ENCODE measurements at places on chromosomes 5 and 9.

DNA sequence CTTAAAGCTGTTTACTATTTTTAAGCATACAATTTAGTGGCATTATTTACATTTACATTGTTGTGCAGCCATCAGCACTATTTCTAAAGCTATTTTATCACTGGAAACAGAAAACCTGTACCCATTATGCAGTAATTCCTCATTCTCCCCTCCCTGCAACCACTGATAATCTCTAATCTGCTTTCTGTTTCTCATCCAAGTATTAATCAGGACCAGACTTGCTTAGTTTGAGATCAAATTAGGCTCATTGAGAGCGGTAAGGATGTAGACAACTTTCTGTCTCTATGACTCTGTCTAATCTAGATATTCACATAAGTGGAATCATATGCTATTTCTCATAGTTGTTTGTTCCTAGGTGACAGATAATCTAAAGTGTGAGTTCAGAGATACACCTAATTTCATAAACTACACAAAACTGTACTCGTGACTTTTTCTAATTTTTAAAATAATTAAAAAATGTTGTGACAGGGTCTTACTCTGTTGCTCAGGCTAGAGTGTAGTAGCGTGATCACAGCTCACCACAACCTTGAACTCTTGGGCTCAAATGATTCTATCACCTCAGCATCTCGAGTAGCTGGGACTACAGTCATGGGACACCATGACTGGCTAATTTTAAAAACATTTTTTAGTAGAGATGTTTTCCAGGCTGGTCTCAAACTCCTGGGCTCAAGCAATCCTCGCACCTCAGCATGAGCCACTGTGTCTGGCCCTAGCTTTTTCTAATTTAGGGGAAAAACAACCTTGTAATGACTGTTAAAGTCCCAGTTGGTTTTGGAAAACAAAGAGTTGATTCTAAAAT is 37.6 kb downstream of the BDP1 start:
- DNase-seq, result no peak

DNA sequence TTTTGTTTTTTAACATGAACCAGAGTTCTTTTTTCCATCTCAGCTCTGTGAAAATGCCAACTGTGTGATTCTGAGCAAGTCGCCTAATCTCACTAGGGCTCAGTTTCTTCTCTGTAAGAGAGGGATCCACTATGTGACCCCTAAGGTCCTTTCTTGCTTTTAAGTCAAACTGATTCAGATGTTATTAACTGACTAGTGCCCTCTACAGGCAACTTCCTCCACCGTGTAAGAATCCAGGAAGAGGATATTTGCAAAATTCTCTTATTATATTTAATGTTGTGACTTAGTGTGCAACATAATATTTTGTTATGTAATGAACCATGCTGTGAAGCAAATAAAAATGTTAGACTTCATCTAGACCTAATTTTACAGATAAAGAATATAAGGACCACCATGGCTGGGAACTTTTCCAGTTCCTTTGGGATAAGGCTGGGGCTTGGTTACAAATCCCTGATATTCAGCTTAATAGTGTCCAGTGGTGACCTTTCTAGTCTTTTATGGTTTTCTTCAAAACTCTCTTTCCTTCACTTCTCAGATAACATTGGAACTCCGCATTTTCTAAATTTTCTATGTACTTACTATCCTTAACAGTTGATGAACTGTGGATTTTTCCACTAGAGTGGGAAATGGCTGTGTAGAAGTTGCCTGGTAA is 244.7 kb downstream of the PIK3R1 start:
- DNase-seq, result no peak

DNA sequence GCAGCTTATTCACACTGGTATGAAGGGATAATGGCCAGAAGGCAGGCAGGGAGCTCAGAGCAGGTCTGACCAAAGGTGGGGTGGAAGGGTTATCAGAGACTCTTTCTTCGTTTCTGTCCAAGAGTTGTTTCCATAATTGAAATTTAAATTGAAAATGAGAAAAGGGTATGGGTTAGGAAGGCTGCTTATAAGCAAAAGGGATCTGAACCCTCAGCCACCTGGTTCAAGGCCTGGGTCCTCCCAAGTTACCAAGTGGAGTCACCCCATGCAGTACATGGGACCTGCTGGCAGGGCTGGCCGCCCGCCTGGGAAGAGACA is 17.8 kb downstream of the EEIG1 start:
- no peak for DNase-seq

DNA sequence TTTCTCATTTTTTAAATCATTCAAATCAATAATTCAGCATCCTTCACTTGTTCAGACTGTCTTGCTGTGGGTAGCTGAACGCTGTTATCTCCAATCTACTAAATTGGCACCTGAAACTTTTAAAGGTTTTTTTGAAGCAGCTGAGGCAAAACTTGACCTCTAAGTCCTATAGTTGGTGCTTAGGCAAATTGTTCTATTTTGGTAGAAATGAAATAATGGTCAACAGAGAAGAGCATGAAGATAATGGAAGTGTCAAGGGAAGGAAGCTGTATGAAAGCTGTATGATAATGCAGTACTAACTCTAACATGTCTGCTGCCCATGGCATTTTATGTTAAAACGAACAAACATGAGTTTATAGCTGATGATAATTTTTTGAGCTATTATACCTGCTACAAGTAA is 138.0 kb downstream of the GDNF start:
- no peak for DNase-seq

DNA sequence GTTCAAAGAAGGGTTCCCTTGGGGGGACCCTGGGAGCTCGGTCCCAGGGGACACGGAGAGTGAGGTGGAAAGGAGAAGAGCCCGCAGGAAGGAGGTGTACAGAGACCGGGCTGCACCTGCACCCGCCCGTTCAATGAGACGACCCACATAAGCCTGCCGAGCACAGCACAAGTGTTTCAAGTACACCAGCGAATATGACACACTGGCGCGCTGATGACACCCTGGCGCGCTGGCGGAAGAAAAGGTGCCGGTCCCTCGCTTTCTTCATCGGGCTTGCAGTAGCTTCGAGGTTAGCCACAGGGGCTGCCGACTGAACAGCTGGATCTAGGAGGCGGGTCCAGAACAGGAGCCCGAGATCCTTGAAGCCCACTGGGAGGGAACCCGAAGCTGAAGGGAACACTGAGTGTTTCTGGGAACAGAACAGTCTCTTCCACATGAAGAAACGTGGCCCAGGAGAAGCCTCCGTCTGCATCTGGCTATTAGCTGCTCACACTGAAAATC is 1.4 kb downstream of the TBC1D9B start:
- no peak for DNase-seq

- no peak for DNase-seq
Measured at GRCh38 chr5:122473138-122473843, 161.3 kb downstream of the SNCAIP start.

- no peak for DNase-seq
Measured at GRCh38 chr5:101018299-101018698, 115.2 kb upstream of the ST8SIA4 start.

DNA sequence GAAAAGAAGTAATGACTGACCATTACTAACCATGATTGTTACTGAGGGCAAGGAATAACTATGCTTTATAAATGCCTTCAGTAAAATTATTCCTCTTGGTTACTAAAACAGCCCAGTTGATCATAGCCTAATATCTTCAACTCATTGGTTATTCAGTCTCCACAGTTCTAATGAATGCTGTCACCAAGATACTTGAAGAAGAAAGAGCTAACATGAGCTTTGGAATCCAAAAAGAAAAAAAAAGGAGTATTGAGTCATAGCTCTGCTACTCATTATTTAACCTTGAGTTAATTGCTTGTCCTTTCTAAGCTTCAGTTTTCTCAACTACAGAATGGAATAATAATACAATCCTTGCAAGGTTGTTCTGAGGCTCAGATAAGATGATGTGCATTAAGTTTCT is 187.7 kb downstream of the BRINP1 start:
- no peak for DNase-seq

DNA sequence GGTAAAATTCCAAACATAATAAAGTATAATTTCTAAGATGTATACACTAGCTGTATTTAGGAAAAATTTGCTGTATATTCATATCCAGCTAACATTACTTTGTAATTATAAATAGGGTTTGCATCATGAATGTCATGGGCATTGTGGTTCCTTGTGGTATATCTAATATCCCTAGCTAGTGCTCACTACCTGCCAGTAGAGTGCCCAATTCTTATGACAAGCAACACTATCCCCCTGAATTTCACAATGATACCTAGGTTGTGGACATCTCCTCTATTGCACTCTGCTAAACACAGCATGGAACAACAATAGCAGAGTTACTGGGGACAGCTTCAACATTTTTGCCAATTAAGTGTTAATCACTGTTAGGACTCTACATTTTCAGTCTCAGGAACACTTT is 1656.5 kb downstream of the EFNA5 start:
- no peak for DNase-seq

DNA sequence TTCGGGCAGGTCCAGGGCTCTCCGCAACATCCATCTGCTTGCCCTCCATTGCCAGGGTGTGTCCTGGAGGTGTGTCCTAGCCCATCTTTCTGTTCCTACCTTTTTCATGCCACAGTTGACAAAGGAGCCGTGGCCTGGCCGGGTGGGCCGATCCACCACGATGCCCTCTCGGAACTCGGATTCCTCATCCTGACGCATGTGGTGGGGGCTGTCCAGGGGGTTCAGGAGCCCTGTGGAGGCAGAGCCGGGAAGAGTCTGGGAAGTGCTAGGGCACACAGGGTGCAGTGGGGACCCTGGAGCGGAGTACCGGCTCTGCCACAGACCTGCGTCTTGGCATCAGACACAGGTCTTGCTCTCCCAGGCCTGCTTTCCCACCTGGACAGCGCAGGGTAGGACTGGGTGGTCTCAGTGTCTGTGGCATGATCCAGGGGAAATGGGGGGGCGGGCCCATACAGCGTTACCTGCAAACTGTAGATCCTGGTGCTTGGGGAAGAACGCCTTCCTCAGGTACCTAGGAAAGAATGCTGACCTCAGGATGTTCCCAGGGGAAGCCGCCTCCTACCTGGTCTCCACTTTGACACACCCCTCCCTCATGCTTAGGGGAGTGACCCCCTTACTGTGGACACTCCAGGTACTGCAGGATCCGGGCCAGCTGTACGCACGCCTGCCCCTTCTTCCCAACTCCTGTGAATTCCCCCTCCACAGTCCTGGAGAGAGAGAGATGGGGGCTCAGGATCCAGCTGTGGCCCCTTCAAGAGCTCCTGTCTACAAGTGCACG is 3.5 kb downstream of the SPOUT1 start:
- no peak for DNase-seq

DNA sequence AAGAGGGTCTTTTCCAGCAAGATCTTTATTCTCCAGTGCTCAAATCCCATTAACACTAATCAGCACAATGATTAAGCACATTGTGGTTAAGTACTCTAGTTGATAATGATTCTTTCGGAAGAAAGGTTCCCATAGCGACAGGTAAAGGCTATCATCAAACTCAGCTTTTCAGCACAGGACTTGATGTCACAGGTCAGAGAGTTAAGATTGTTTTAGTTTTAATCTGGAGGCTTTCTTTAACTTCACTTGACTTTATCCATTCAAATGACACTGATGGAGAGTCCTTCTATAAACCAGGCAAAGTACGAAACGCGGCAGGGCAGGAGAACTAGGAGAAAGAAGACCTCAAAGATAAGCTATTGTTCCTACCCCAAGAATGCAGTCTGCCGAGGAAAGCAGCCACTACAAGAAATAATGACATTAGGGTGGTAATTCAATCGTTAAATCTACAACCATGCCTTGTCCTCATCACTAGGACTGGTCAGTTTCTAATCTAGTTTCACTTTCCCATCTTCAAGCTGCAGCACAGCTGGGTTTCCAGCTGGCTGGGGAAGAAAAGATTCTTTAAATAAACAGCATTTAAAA is 4.6 kb downstream of the NRG2 start:
- DNase-seq, result no peak

GRCh38 chr5:120531215-120531614 is 67.1 kb downstream of the PRR16 start:
- no peak for DNase-seq

DNA sequence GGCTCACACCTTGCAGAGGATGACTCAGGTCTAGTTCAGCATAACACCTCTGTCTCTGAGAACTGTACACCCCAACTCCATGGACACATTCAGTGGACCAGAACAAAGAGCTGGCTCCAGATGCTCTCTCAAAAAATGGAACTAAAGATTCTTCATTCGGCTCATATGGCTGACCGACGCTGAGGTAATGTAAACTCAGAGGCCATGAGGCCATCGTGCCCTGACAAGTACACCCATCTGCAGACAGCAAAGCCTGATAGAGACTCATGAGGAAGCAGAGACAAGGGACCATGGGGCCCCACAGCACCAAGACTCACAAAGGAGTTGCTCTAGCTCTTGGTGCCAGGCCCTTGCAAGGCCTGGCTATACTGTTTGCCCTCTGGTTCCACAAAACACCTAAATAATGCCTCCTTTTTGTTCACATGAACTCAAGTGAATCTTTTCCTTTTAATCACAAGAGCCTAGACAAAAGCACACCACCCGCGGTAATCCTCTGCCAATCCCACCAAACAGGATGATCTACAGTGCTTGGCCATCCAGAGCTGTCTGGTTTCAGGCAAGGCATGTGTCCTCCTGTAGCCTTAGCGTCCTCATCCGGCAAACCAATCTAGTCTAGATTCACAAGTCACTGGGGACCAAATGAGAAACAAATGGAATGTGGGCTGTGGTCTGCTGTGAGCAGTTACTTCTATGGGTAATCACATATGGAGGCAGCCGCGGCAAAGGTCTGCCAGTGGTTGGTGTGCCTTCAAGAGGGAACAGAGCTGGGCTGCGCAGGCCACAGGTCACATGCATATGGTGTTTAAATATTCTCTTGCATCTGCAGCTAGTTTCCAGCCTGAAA is 22.7 kb downstream of the MED27 start:
- DNase-seq, result no peak

DNA sequence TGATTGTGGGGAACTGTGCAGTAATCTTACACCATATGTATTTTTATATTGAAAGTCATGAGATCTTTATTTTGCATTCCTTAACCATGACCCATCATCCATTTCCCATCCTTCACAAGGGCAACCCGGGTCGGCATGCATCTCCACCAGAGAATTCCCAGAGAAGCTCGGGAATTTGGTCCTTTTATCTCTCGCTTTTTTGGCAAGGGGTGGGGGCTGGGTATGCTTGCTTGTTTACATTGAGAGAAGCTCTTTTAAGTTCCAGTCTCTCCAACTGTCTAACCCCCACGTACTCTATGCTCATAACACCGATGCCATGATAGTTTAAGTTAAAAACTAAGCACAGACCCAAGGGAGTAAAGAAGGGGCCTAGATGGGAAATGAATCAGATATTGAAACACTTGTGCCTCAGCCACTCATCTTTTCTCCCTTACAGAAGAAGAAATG is 109.9 kb upstream of the NFIB start:
- no peak for DNase-seq

GRCh38 chr5:111548992-111549649 is 36.8 kb upstream of the STARD4 start:
- no peak for DNase-seq

GRCh38 chr9:12060811-12061210 is 632.4 kb upstream of the TYRP1 start:
- no peak for DNase-seq
